Endothelial cell (in vitro differentiated cells): ENCODE measurements at places on chromosomes 1 and 21.

DNA sequence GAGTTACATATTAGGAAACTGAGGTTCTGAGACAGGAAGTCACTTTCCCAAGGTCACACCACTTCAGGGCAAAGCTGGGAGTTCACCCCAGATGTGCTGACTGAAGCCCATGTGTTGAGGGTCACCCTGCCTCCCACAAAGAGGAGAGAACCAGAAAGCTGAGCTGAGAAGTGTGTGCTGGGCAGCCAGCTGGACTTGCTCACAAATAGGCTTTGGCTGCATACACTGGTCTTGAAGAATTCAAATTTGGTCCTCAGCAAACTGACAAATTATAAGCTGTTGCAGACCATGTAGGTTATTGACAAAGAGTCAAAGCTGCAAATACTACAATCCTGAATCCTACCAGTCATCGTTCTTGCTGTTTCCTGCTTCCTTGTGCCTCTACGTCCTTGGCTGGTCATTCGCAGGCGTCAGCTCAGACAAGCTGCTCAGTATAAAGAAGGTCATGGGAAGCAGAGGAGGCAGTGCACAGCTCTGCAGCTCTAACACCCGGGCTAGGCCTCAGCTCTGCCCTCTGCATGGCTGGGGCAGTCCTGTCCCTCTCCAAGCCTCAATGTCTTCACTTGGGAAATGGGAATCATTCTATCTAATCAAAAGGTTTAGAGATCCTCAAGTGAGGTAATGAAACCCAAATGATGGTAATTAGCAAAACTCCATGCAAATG, 40.0 kb downstream of the CDCP2 start:
- no peak for DNase-seq

DNA sequence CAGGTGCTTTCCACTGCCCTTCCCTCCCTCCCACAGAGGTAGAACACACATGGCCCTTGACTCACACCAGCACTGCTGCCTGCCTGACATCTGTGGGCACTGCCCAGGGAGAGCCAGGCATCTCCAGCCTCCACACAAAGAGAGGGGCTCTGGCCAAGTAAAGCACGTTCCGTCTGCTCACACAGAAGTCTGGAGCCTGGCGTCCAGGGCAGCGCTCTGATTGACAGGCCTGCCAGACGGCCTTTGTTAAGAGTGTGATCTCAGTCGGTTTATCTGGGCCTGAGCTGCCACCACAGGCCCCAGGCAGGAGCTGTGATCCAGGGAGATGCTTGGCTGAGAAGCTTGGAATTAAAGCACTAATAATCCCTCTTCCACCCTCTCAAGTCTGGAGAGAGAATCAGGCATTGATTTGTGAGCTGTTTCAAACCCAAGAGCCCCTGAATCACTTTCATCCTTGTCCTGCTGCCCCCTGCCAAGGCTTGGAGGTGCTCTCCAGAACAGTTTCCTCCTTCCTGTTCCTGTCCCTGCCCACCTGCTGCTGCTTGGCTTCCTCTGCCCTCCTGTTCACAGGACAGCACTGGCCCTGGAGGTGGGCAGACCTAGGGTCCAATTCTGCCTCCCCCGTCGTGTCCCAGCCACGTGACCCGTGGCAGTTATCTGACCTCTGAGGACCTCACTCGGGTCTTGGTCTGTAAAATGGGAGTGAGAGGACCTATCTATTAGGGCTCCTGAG, 3.7 kb downstream of the DMRTB1 start:
- DNase-seq: no peak

DNA sequence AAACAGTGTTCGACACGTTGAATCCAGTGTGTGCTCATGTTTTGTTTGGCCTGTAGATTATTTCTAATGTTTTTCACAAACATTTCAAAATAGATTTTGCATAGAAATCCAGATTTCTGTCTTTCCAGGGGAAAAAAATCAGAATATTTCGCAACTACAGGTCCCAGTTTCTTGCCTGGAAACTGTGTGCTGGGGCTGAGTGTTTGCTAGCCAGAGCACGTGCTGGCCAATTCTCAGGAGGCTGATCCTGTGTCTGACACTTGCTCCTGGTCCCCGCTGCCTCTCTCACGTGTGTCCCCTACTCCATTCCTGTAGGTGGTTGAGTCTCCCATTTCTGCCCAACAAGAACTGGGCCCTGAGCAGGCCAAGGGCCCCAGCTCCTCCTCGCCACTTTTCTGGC, 2.4 kb downstream of the MAB21L3 start:
- no peak for DNase-seq

GRCh38 chr1:232669981-232670747, 40.2 kb upstream of the SIPA1L2 start:
- no peak for DNase-seq

DNA sequence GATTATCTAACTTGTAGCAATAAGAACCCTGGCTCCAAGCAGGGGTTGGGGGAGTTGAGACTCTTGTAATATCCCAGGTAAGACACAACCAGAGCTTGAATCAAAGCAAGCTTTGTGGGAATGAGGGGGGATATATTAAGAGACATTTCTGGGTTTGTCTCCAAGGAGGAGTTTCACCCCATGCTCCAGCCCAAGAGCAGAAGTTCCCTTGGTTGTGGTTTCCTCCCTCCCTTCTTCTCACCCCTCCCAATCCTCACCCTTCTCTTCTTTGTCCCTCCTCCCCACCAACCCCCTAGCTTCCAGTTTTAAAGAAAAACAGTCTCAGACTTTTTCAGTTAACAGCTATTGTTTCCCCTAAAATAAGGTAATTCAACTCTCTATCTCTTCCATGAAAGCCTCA, 11.9 kb downstream of the TRAF3IP3 start:
- no peak for DNase-seq

DNA sequence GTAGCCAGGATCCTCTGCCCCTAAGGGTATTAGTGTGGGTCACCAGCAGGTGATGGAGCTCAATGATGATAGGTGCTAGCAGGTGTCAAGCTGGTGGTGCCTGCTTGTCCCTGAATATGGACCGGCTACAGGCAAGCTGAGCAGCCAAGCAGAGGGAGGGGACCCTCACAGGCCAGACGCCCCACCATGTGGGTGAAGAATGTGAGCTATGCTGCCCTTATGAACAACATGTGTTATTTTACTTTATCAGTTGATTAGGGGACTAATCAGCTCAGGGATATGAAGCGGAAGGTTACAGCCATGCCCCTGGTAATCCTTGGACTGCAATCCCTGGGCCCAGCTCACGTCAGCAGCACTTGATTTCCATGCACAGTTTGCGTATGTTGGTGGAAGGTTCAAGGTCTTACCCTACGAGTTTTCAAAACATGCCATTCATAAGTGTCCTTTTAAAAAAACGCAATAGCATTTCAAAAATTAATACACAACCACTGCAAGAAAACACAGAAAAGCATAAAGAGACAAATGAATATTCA, 106.0 kb downstream of the CDC7 start:
- DNase-seq: no peak

GRCh38 chr1:58921342-58921741, 137.5 kb upstream of the JUN start:
- DNase-seq: no peak

- DNase-seq: no peak
Observed at GRCh38 chr21:27400045-27400444, 433.2 kb upstream of the ADAMTS5 start.

GRCh38 chr1:213914392-213914791, 73.4 kb upstream of the PROX1 start:
- no peak for DNase-seq

- DNase-seq: no peak
Observed at GRCh38 chr1:225049594-225049993, 120.1 kb downstream of the DNAH14 start.

GRCh38 chr21:16372586-16372985, 642.8 kb downstream of the USP25 start:
- no peak for DNase-seq

DNA sequence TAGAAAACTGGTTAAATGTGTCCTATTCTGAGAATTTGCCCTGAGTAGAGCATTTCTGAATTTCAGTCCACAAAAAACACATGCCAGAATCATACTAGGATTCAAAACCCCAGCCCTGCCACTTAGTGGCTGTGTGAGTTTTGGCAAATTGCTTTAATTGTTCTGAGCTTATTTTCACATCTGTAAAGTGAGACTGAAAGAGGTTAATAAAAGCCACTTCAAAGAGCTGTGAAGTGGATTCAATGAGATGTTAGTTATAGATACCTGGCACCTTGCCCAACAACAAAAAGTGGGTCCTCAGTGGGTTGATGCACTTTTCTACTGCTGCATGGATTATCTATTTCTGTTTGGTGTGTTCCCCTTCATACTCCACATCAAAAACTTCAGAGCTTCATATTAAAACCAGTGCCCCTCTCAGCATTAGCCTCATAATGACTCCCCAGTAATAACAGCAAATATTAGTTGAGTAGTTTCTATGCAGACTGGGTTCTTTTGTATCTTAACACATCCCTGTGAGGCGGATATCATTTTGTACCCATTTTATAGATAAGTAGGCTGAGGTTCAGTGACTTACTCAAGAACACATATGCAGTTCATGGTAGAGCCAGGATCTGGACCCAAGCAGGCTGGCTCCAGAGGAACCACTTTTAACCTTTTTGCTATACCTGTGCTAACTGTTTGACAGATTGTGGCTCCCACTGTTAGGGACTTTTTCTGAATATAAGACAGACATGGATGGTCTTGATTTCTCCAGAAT, 14.2 kb upstream of the ADORA3 start:
- no peak for DNase-seq

DNA sequence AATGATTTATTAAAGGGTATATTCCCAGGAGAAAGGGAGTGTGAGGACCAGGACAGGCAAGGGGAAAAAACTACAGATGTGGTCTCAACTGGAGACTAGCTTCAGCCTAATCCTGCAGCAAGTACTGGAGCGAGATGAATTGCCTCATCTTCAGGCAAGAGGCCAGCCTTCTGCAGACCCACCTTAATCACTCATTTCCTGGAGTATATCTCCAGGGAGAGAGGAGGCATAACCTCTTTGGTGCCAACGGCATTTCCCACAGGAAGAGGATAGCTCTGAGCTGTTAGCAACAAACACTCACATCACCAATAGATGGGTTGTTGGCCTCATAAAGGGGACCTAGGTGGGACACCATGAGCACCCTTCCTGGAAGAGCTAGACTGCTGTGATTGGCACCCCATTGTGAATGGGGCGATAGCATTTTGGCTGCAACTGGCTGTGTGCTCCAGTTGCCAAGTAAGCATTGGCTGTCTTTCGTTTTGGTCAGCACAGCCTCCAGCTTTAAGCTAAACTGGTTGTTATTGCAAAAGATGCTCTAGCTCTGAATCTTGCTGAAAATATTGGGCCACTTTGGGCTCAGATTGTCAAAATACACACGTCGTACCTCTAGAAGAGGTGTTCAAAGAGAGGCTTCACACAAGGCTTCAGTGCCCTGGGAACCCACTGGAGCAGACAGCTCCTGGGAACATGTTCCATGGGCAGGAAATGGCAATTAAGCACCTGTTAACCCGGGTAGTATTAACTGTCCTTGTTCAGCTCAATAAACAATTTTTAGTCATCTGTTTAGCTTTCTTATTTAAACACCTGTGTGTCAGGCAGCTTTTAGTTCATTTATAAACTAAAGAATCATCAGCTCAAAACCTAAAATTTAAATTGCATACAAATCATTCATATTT, 314.8 kb upstream of the C1orf87 start:
- no peak for DNase-seq

GRCh38 chr21:42847051-42847707, 32.2 kb downstream of the WDR4 start:
- no peak for DNase-seq

GRCh38 chr1:86394416-86394815, 1.7 kb downstream of the ODF2L start:
- no peak for DNase-seq

DNA sequence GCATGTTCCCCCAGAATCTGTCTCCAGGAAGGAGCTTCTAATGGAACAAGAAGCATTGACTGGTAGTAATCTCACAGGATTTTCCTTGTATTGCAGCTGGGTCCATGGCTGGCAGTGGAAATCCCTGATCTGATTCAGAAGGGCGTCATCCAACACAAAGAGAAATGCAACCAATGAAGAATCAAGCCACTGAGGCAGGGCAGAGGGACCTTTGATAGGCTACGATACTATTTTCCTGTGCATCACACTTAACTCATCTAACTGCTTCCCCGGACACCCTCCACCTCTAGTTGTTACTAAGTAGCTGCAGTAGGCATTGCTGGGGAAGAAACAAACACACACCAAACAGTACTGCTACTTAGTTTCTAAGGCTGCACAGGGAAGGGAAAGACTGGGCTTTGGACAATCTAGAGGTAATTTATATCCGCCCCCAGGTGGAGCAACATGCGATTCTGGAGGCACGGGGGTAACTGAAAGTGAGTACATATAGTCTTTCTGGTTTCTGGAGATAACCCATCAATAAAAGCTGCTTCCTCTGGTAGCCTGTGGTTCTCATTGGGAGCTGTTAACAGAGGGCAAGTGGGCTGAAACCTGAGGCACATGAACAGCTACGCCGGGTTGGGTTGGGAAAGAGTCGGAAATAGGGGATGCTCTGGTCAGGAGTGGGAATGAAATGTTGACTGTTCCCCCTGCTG, 837 bp upstream of the USP21 start:
- no peak for DNase-seq

- DNase-seq: no peak
Observed at GRCh38 chr1:201850053-201850397, 21.1 kb downstream of the IPO9 start.

DNA sequence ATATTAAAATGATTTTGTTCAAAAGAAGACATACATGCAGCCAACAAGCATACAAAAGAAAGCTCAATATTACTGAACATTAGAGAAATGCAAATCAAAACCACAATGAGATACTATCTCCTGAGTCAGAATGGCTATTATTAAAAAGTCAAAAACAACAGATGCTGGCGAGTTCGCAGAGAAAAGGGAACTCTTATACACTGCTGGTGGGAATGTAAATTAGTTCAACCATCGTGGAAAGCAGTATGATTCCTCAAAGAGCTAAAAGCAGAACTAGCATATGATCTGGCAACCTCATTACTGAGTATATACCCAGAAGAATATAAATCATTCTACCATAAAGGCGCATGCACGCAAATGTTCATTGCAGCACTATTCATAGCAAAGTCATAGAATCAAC, 126.0 kb upstream of the HMCN1 start:
- DNase-seq: no peak

- DNase-seq: no peak
Observed at GRCh38 chr1:31532173-31532572, 44.1 kb upstream of the TINAGL1 start.
